ENCODE measurements at places on chromosomes 5 and 9.

DNA sequence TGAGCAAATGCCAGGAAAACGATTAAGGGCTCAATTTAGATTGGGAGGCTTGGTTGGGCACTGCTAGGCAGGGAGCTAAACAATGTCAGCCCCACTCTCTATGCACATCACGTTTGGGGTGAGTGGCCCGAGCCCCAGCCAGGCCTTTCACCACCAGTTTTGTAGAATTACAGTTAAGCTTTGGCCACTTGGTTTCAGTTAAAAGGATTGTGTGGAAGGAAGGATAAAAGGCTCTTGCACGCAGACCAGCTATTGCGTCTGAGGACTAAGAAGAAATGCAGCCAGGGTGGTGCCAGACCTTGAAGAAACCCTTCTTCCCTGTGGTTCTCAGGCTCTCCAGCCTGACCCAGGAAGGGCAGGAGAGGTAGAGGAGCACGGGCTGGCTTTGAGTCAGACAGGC is 125.3 kb upstream of the SLC44A1 start:
- no peak for DNase-seq
- peaks cover 15% of the 10 kb centered on the region for H3K4me1 ChIP-seq
- H3K27ac ChIP-seq, result no peak overlapping the region
- H3K36me3 ChIP-seq, result peaks cover 8% of the 10 kb centered on the region
- H3K4me3 ChIP-seq, result no peak overlapping the region

GRCh38 chr9:20472342-20473045 is 149.8 kb downstream of the MLLT3 start:
- H3K36me3 ChIP-seq, result no peaks in the 10 kb centered on the region
- no peaks in the 10 kb centered on the region for H3K27me3 ChIP-seq
- DNase-seq, result no peak
- H3K27ac ChIP-seq, result no peak overlapping the region
- H3K4me1 ChIP-seq, result peaks cover 15% of the 10 kb centered on the region
- H3K4me3 ChIP-seq, result no peak overlapping the region

DNA sequence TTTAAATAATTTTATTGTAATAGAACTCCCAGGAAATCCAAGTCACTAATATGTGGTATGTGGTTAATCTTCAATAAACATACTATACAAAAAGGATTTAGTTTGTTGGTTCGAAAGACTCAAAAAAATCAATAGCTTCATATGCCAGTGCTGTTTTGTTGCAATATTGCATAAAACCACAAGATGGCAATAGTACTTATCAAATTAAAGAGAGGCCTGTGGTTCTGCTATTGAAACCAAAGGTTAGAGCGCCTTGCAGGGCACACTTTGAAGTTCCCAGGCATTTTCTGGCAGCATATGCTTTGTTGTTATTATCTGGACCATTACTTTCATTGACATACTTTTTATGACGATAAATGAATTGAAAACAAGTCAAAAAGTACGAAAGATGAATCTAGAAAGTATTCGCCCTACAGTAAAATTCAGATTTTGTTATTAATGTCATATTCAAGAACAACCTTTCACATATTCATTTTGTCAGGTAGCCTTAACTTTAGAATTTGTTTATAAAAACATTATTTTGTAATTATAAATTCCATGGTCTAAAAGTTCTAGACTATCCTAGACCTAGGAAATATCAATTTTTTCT is 316.3 kb downstream of the MCTP1 start:
- H3K36me3 ChIP-seq, result no peaks in the 10 kb centered on the region
- H3K27me3 ChIP-seq, result no peaks in the 10 kb centered on the region
- no peak overlapping the region for H3K4me3 ChIP-seq
- no peaks in the 10 kb centered on the region for H3K4me1 ChIP-seq
- H3K27ac ChIP-seq, result no peak overlapping the region

DNA sequence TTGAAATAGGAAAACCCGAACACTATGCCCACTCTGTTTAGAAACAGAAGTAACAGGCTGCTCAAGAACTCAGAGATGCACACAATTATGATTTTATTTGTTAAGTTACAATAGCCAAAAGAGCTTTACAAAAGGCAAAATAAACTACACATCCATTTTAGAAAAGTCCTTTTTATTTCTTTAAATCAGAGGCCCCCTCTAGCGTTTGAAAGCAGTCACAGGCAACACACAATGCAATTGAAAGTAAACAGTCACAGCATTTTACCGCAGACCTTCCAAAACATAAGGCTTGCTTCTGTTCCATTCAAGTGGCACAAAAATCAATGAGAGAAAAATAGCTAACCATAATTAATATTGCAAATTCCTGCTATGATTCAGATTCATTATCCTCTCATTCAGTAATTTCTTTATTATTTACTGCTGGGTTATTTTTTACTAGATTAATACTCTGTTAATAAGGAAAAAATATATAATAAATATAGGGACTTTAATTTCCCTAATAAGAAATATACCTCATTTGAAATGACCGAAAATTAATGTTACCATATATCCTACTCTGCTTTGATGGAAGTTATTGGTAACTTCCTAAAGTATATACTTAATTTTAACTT is 78.3 kb downstream of the CEP120 start:
- H3K4me1 ChIP-seq, result no peaks in the 10 kb centered on the region
- DNase-seq, result no peak
- H3K27ac ChIP-seq, result no peak overlapping the region
- H3K27me3 ChIP-seq, result no peaks in the 10 kb centered on the region

GRCh38 chr9:92563116-92564100 is 27.6 kb upstream of the ECM2 start:
- H3K27me3 ChIP-seq, result no peaks in the 10 kb centered on the region
- no peak overlapping the region for H3K4me3 ChIP-seq
- H3K4me1 ChIP-seq, result no peaks in the 10 kb centered on the region
- H3K36me3 ChIP-seq, result no peaks in the 10 kb centered on the region
- H3K27ac ChIP-seq, result no peak overlapping the region
- DNase-seq, result no peak

DNA sequence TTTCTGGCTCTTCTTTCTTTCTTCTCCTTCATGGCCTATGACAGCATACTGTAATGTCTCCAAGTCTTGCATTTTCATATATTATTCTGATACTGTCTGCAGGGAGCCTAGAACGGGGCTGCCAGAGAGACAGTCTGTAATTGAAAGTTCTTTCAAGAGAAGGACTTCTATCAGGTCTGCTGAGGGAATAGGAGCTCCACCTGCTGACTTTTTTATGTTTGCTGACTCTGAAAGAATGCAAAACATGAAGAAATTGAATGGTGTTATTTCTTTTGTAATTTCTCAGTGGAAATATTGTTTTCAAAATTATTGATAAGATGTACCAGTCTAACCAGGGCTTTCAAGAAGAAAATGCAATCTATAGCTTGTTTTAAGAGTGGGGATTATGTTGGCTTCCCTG is 121.9 kb upstream of the RFX3 start:
- H3K27ac ChIP-seq, result no peak overlapping the region
- no peak overlapping the region for H3K4me3 ChIP-seq
- H3K27me3 ChIP-seq, result no peaks in the 10 kb centered on the region
- no peaks in the 10 kb centered on the region for H3K36me3 ChIP-seq

- H3K4me1 ChIP-seq, result peaks cover 13% of the 10 kb centered on the region
- H3K27me3 ChIP-seq, result peaks cover 8% of the 10 kb centered on the region
- no peak overlapping the region for H3K27ac ChIP-seq
These were observed 246.7 kb downstream of the ADAMTSL1 start for GRCh38 chr9:18720691-18721090.

GRCh38 chr5:137431051-137431450 is 68.1 kb downstream of the SPOCK1 start:
- no peak for DNase-seq
- no peak overlapping the region for H3K27ac ChIP-seq
- H3K4me1 ChIP-seq, result no peaks in the 10 kb centered on the region
- peaks cover 9% of the 10 kb centered on the region for H3K27me3 ChIP-seq
- no peak overlapping the region for H3K4me3 ChIP-seq
- no peaks in the 10 kb centered on the region for H3K36me3 ChIP-seq

DNA sequence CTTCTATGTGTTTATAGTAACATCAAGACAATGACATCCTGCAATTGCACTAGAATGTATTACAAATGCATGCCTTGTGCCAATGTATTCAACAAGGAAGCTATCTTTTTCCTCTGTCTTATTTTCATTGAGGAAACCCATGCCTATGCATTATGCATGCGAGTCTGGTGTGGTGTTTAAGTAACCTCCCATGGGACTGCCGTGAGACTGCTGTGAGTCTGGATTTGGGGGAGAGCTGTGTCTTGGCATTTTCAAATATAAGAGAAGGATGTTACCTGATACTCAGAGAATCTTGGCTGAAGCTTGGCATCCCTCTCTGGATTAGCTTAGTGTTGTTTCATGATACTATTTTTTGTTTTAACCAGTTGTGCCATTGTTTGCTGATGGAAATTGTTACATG is 98.3 kb downstream of the F2RL2 start:
- no peaks in the 10 kb centered on the region for H3K27me3 ChIP-seq
- H3K36me3 ChIP-seq, result no peaks in the 10 kb centered on the region
- no peak for DNase-seq
- H3K4me3 ChIP-seq, result no peak overlapping the region

DNA sequence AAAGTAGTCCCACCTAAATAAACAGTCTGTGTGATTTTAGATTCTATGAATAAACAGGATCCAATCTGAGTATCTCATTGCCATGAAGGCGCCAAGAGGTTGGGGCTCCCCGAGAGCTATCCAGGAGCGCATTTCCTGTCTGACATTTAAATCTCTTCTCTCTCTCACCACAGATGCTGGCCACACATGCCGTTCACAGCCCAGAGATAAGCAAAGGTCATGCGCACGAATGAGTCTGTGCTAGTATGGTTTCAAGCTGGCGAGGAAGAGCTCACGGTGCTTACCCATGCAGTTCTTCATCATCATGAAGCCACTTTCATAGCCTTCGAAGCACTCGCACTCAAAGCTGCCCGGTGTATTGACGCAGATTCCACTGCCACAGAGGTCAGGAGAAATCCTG is 199.4 kb downstream of the FBN2 start:
- no peak overlapping the region for H3K27ac ChIP-seq

DNA sequence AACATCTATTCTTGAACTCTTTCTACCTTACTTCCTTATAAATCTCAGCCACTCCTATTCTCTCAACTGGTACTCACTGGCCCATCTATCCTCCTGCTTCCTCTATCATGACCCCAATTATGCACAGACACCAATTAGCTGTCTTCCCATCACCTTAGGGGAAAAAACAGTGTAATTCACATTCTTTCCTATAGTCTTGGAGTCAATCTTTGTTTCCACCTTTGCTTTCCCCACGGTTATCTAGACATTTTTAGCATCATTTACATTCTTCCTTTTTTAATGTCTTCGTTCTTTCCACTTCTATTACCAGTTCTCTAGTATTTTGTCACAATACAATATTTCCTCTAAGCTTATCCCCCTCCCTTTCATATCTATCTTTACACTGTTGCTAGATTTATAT is 449.4 kb downstream of the TMEM38B start:
- H3K4me3 ChIP-seq, result no peak overlapping the region
- no peaks in the 10 kb centered on the region for H3K4me1 ChIP-seq
- H3K27me3 ChIP-seq, result no peaks in the 10 kb centered on the region
- no peak for DNase-seq

DNA sequence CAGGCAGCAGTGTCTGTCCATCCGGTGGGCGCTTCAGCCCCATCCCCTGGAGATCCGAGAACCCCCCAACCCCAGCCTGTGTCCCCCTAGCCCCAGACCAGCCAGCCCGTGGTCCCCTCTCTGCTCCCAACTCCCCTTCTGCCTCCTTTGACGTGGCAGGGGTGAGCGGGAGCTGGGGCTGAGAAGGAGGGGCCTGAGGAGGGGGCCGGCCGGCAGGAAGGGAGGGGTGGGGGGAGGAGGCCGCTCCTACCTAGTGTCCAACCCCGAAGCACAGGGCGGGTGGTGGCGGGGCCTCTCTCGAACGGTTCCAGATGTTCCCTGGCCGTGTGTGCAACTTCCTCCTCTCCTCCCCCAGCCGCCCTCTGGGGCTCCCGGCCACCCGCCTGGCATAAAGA is 31.0 kb downstream of the GOLGA2 start:
- H3K27me3 ChIP-seq, result peaks cover 25% of the 10 kb centered on the region
- no peaks in the 10 kb centered on the region for H3K36me3 ChIP-seq
- H3K4me3 ChIP-seq, result no peak overlapping the region
- no peak for DNase-seq

- H3K27ac ChIP-seq, result no peak overlapping the region
- no peak overlapping the region for H3K4me3 ChIP-seq
- peaks cover 7% of the 10 kb centered on the region for H3K4me1 ChIP-seq
- no peaks in the 10 kb centered on the region for H3K36me3 ChIP-seq
These were observed 179.3 kb downstream of the DEPDC1B start for GRCh38 chr5:60520451-60521227.

- peaks cover 6% of the 10 kb centered on the region for H3K4me1 ChIP-seq
- no peaks in the 10 kb centered on the region for H3K36me3 ChIP-seq
- no peak for DNase-seq
- H3K27me3 ChIP-seq, result peaks cover 44% of the 10 kb centered on the region
- no peak overlapping the region for H3K4me3 ChIP-seq
These were observed 67.3 kb upstream of the RXRA start for GRCh38 chr9:134258828-134259546.

- no peaks in the 10 kb centered on the region for H3K4me1 ChIP-seq
- no peaks in the 10 kb centered on the region for H3K36me3 ChIP-seq
- no peak overlapping the region for H3K27ac ChIP-seq
- peaks cover 20% of the 10 kb centered on the region for H3K27me3 ChIP-seq
- no peak for DNase-seq
- H3K4me3 ChIP-seq, result no peak overlapping the region
These were observed 83.2 kb downstream of the FOXD1 start for GRCh38 chr5:73365301-73365853.

- no peaks in the 10 kb centered on the region for H3K36me3 ChIP-seq
- H3K27me3 ChIP-seq, result peaks cover 38% of the 10 kb centered on the region
- DNase-seq, result no peak
- H3K4me1 ChIP-seq, result no peaks in the 10 kb centered on the region
These were observed 25.3 kb upstream of the SLC31A2 start for GRCh38 chr9:113125386-113126035.

- no peak for DNase-seq
- H3K27ac ChIP-seq, result no peak overlapping the region
- peaks cover 10% of the 10 kb centered on the region for H3K4me1 ChIP-seq
- peaks cover 39% of the 10 kb centered on the region for H3K36me3 ChIP-seq
These were observed 12.0 kb upstream of the C9 start for GRCh38 chr5:39376293-39376714.

DNA sequence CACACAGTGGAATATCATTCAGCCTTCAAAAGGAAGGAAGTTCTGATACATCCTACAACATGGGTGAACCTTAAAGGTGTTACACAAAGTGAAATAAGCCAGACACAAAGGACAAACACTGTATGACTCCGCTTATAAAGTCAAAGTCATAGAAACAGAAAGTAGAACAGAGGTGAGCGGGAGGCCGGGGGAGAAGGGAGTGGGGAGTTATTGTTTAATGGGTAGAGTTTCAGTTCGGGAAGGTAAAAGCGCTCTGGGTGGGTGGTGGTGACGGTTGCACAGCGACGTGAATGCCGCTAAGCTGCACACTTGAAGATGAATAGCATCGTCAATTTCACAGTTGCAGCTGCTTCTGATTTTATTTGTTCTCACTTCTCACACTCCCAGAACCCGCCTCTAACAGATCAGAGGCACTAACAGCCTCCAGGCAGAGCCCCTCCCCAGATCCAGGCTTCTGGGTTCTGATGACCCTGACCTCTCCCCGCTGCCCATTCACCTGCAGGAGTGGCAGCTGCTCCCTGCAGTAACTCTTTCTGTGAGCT is 34.1 kb downstream of the BNIP1 start:
- H3K27ac ChIP-seq, result no peak overlapping the region
- no peaks in the 10 kb centered on the region for H3K36me3 ChIP-seq
- H3K27me3 ChIP-seq, result peaks cover 6% of the 10 kb centered on the region
- no peak overlapping the region for H3K4me3 ChIP-seq
- DNase-seq, result no peak
